ENCODE measurements at places on chromosomes 7 and 10.

DNA sequence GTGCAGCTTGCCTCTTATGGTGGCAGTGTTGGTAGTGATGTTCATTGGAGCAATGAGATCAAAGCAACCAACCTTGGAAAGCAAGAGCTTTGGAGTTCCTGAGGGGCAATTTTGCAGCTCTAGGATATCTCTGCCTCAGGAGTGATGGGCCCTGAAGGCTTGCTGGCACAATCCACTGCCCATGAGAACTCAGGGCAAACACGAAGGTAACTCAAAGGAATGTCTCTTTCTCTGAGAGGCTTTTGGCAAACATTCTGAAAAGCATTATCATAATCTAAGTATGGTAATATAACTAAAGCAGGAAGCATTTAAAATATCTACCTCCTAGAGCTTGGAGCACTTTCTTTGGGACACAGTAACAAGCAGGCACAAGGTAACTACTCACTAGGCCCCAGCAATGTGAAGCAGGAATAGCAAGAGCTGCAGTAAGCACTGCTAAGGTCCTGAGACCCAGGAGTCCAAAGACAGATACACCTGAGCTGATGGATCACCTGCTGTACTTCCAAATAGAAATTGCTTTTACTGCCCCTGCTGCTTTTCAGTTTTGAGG lies 103.1 kb downstream of the NRF1 start:
- DNase-seq: no peak

DNA sequence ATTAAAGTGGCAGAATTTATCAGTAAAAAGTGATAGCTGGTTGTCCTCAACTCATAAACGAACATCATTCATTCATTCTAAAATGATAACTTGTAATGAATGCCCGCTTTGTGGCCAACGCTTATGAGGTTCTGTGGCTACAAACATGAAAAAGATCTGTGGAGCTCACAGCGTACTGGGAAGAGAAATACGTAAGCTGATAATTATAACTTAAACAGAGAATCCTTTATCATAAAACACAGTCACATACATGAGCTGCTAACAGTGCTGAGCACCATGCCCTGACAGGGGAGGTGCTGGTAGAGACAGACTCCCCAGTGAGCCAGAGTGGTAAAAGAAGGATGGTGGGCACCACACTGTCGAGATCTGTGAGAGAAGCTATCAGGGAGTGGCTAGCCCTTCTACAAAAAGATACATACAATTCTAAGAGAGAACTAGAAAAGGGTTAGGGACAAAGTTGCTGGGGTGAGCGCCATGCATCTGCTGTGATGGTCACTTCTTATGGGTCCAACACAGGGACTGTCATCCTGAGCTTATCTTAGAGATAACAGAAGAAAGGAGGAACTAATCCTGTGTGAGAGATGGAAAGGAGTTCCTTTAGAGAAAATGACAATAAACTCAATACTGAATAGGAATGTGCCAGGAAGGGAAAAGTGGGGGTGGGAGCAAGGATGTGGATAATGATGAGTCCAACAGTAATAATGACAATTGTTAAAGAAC lies 106.7 kb downstream of the USP6NL start:
- DNase-seq: no peak

- no peak for DNase-seq
Measured at GRCh38 chr7:23011222-23011924, 2.6 kb downstream of the HYCC1 start.

GRCh38 chr10:71270301-71271220 lies 48.5 kb upstream of the SLC29A3 start:
- DNase-seq: no peak

GRCh38 chr7:129684777-129685176 lies 73.3 kb downstream of the NRF1 start:
- DNase-seq: peak; percentile 87

- no peak for DNase-seq
Measured at GRCh38 chr7:12146813-12147212, 64.3 kb upstream of the TMEM106B start.

DNA sequence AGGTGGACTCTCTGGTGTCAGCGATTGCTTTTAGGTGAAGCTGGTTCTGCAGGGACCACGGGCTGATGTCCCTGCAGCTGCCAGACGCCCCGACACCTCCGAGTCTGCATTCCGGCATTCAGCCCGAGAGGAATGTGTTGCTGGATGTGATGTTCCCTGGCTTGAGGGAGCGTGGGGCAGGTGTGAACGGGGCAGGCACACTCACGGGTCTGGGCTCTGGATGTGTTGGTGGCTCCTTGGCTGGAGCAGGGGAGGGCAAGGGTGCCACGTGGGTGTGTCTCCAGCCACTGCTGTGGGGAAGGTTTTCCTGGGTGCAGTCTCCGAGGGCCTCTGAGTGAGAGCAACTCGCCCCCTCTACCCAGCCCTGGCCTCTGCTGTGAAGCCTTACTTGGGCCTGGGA lies 140.5 kb downstream of the CAMK1D start:
- no peak for DNase-seq

DNA sequence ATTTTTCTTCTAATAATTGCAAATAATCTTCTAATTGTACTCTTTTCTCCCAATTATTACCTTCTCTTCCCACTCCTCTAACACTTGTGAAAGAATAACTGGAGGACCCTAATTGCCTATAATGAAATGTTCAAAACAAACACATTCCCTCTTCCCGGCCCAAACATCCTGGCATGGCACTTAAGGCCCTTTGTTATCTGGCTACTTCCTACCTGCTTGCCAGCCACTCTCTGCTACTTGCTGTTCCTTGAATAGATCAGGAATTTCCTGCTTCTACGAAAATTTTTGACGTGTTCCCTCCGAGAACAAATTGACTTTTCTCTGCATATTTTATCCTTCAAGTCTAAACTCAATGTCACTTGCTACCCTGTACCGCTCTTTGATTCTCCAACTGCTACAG lies 56.1 kb upstream of the NOBOX start:
- DNase-seq: no peak

GRCh38 chr7:144529269-144529926 lies 125.9 kb upstream of the NOBOX start:
- no peak for DNase-seq

DNA sequence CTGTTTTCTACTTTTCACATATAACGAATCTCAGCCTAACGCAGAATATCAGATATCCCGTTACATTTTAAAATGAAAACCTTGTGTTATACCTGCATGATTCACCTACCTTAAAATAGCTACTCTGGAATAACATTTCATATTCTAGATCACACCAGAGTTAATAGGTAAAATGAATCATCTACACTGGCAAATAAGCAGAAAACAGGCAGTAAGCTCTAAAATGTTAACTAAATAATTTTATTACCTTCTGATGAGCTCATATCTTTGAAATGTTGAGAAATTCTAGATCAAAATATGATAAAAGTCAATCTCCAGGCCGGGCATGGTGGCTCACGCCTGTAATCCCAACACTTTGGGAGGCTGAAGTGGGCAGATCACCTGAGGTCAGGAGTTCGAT lies 71.3 kb downstream of the CPEB3 start:
- no peak for DNase-seq

DNA sequence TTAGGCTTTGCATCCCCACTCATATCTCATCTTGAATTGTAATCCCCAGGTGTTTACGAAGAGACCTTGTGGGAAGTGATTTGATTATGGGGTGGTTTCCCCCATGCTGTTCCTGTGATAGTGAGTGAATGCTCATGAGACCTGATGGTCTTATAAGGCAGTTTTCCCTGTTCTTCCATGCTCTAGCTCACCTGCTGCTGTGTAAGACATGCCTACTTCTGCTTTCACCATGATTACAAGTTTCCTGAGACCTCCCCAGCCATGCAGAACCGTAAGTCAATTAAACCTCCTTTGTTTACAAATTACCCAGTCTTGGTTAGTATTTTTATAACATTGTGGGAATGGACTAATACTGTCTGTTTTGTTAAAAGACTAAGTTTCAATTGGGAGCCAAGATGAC lies 35.3 kb upstream of the ZNF92 start:
- DNase-seq: no peak

- no peak for DNase-seq
Measured at GRCh38 chr10:36765782-36766414, 359.5 kb upstream of the ANKRD30A start.

GRCh38 chr7:145394126-145394525 lies 558.3 kb upstream of the TPK1 start:
- no peak for DNase-seq

DNA sequence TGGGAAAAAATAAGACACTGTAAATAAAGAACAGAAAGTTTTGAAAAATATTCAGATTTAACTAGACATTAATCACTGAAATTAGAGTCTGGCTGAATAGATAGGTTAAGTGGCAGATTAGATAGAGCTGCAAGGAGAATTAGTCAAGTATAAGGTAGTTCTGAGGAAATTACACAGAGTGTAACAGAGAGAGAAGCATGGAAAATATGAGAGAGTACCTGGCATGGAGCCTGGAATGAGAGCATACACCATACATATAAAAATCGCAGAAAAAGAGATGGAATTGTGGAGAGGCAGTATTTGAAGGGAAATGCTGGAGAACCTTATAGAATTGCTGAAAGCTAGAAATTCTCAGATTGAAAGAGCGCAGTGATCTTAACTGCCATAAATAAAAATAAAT lies 46.9 kb downstream of the ZNRF2 start:
- DNase-seq: no peak

- no peak for DNase-seq
Measured at GRCh38 chr10:77279207-77279606, 358.4 kb downstream of the KCNMA1 start.

GRCh38 chr10:14247377-14248116 lies 83.2 kb downstream of the FRMD4A start:
- no peak for DNase-seq

DNA sequence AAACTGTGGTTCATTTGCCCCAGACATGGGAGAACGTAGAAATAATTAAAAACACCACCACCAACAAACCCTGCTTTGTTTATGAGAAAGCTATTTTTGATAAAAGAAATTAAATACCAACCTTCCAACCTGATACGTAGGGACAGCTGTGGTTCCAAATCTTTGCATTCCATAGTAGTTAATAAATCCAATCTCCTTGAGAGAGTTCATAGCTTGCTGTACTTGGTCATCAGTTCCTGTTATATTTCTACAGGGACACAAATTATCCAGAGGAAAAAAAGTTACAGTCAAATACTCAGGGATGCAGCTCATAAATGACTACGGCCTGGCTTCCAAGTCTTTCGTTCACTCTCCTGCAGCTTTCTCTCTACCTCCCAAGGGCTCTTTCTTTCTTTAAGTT lies 41.1 kb downstream of the PUS7 start:
- no peak for DNase-seq

DNA sequence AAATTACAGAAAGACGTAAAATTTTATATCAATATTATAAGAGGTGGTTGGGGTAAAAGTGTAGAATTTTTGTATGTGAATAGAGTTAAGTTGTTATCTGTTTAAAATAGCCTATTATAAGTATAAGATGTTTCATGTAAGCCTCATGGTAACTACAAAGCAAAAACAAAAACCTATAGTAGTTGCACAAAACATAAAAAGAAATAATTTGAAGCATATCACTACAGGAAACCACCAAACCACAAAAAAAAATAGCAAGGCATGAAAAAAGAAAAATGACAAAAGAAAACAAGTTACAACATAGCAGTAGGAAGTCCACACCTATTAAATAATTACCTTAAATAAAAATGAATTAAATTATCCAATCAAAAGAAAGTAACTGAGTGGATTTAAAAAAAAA lies 12.4 kb upstream of the GSTK1 start:
- DNase-seq: no peak

DNA sequence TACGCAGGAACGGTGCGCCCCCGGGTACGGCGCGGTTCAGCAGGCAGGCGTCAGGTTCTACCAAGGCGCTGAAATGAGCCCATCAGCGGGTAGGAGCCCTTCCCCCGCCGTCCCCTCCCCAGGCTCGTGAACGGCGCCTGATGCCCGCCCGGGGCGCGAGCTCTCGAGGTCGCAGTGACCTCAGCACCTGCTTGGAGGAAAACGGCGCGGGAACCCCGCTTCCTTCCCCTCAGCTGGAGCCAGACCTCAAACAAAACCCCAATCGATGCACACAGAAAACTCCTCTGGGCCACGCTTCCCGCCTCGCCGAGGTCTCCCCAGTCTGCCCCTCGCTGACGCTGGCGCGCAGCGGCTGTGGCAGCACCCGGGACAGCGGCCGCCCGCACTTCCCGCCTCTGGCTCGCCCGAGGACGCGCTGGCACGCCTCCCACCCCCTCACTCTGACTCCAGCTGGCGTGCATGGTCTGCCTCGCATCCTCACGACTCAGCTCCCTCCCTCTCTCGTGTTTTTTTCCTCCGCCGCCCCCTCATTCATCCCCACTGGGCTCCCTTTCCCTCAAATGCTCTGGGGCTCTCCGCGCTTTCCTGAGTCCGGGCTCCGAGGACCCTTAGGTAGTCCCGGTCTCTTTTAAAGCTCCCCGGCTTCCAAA lies 514 bp upstream of the GAD2 start:
- DNase-seq: no peak

DNA sequence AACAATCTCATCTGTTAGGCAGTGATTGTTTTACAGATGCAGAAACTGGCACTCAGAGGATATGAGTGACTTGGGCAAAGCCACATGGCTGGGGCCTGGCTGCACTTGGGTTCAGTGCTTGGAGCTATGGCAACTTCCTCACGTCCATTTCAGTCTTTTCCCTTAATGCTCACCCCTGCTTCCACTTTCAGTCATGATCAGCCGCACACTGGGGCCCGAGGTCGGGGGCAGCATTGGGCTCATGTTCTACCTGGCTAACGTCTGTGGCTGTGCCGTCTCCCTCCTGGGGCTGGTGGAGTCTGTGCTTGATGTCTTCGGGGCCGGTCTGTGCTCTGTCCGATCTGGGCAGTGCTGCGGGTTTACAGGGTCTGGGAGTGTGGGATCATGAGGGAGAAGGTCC lies 3.0 kb downstream of the SLC12A9 start:
- no peak for DNase-seq

DNA sequence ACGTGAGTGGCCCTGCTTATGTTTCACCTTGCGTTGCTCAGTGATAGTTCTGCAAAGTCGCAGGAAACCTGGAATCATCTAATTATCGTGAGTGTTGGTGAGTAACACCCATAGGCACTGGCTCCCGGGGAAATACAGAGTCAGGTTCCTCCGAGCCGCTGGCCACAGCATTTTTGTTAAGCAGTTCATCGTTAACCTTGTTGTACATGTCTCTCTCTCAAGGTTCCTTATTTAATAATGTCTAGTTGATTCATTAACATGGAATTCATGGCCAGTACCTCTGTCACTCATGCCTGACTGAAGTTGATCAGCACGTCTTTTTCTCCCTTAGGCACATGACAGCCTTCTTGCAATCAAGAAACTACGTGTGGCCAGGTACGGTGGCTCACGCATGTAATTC lies 3.1 kb upstream of the ZFAND2A start:
- no peak for DNase-seq

DNA sequence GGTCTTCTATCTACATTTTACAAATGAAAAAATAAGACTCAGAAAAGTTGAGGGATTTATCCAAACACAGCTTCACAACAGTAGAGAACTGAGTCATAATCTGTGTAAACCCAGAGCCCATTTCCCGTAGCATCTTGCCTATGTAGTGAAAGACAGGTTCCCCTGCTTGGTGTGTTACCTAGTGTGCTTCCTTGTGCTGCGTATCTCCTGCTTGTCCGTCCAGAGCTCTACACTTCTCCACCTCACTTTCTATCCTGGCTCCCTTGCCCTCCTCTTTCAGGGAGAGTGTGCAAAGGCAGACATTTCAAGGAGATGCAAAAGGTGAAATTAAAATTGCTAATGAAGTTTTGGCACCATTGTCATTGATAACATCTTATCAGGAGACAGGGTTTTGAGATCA lies 1.4 kb upstream of the ASNS start:
- DNase-seq: no peak

- no peak for DNase-seq
Measured at GRCh38 chr10:97659589-97659988, 19.1 kb downstream of the PI4K2A start.

GRCh38 chr7:135877805-135878204 lies 99.4 kb downstream of the MTPN start:
- DNase-seq: no peak

- no peak for DNase-seq
Measured at GRCh38 chr10:92593619-92594588, 974 bp downstream of the KIF11 start.

All from NCI-H2029 treated with DMSO at 0.1 percent for 48 hours (cell line).